ELR (cell line): ENCODE measurements at places on chromosomes 6 and 20.

- peak; percentile 87 for DNase-seq
Observed at GRCh38 chr6:52157301-52157941, 28.8 kb upstream of the IL17A start.

DNA sequence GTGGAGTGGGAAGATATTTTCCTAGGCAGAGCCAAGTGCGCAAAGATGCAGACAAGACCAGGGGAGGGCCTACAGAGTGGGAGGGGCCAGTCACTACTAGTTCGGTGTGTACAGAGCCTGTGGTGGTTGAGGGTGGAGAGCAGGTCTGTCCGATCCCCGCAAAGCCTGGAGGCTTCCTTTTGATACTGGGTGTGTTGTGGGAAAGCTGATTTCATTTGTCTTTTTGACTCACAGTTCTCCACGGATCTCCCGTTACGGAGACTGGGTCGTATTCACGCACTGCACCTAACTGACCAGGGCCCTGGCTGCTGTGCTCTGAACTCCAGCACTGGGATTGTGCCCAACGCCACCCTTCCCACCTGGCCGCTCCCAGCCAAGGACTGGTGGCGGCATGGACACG, 1.4 kb upstream of the TIAM2 start:
- no peak for DNase-seq

DNA sequence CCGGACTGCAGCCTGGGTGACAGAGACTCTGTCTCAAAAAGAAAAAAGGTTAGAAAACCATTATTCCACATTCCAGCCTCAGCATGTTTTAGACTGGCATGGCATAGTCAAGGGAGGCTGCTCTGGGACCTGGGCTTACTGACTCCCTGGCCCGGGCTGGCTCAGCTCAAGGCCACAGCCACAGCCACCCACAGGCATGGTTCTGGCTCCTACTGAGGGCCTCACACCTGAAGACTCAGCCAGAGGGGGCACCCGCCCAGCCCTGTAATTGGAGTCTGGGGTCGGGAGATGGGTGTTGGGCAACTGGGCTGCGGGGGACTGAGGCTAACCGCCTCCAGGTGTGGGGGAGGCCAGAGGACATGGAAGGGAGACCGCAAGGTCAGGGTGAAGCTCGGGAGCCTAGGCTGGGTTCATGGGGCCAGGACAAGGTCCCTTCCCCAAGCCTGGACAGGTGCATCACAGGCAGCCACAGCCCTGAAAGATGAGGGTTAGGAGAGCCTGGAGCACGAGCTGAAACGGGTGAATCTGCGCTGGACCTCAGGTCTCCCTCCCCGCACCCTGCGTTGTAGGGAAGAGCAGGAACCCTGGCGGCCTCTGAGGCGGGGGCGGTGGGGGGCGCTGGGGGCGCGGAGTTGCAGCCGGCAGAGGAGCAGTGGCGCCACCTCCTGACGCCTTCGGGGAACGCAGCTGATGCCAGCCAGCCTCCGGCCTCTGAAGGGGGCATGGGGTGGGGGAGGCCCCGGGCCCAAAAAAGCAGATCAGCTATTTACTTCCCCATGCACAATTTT, 67.7 kb upstream of the SRSF6 start:
- DNase-seq: no peak

DNA sequence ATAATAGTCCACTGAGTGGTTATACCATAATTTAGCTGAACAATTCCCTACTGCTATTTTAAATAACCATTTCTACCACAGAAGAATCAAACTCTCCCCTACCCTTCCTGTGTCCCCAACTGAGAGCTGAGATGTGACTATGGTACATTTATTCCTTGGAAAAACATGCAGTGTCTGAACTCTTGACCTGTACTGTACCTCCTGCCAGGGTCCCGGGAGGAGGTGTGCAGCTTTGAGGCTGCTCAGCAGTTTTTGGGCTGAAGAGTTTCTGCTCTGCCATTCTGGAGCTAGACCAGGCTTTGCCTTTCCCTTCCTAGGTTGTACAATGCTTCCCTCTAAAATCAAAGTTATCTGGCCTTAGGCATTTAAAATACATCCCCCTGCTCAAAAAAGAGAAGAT, 275.1 kb upstream of the SGK1 start:
- DNase-seq: no peak

- DNase-seq: peak; percentile 80
Observed at GRCh38 chr6:108961985-108962384, 113.8 kb downstream of the ARMC2 start.

- DNase-seq: no peak
Observed at GRCh38 chr6:105974986-105975385, 111.2 kb upstream of the PRDM1 start.

DNA sequence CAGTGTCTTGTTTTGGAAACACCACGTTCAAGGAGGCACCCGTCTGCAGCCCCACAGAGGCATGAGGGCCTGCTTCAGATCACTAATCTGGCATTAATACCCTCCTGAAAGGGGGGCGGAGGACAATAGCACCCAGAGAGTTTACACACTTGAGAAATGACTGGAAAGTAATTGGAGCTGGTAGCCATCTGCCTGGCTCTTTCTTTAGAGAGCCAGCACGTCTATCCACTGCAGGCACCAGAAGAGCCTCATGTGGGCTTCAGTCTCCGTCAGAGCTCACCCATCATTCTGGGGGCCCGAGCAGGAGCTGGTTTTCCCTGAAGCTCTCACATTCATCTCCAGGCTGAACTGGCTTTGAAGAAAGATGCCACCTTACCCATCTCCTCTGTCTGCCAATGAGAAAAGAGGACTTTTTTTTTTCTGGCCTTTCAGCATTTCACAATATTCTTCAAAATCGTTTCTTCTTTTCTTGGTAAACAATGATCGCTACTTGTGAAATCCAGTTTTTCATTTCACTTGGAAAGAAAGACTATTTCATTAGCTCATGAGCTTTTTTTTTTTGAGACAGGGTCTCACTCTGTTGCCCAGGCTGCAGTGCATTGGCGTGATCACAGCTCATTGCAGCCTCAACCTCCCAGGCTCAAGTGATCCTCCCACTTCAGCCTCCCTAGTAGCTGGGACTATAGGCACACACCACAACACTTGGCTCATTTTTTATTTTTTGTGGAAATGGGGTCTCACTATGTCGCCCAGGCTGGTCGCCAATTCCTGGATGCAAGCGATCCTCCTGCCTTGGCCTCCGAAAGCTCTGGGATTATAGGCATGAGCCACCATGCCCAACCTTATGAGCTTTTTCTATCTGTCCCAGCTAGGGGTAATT, 124.7 kb upstream of the ZNF217 start:
- no peak for DNase-seq

GRCh38 chr6:109373762-109374161, 8.5 kb downstream of the CD164 start:
- DNase-seq: no peak

GRCh38 chr6:26311385-26312095, 53.5 kb upstream of the BTN3A2 start:
- peak; percentile 84 for DNase-seq

DNA sequence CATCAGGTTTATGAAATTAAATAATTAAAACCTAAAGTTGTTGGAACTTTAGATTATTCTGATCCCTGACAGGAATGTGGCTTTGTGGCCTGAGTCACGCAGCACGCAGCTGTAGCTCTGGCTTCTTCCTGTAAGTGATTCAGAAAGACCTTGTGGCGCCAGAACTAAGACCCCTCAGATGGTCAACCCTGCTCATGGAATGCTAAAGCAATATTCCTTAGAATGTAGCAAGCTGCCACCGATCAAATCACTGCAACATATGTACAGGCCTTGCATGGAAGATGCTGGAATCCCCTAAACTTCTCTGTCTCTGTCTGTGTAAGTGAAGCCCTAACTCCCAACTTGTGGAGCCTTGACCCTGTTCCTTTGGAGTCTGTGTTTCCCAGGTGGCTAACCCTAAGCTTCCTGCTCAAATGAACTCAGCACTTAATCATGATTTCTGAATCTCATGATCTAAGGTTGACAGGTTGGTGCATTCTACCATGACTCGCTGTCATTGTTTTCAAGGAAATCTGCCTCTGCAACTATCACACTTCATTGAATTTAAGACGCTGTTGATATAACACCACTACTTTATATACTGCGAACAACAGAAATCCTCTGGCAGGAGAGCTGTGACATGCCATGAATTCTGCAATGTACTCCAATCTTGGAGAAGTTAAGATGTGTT, 111.2 kb upstream of the CST7 start:
- DNase-seq: peak; percentile 80

GRCh38 chr20:48329676-48330664, 497.8 kb downstream of the PREX1 start:
- DNase-seq: peak; percentile 24

- no peak for DNase-seq
Observed at GRCh38 chr6:96299525-96299924, 222.1 kb upstream of the UFL1 start.

GRCh38 chr6:13604546-13605416, 10.4 kb upstream of the NOL7 start:
- DNase-seq: no peak

DNA sequence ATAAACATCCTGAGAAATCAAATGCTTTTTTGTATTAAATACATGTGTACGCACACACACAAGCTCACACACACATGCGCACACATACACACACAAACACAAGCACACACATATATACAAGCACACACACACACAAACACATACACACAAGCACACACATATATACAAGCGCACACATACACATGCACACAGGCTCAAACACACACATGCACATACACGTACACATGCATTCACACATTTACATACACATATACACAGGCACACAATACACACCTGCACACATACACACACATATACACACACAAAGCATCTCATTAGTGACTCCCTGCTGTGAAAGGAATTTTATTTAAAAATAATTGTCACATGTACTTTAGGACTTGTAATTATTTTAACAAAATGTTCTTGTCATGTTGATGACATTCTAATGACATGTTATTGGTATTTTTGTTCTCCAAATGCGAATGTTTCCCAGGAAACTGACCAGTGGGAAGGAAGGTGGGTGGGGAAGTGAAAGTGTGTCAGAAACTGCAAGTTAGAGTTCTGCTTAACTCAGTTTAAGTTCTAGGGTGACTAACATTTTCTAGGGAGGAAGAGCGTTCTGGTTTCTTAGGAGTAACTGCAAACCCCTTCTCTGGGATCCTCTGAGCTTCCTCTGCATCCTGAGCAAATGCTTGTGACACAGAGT, 113.9 kb upstream of the ZNF217 start:
- peak; percentile 82 for DNase-seq

- DNase-seq: no peak
Observed at GRCh38 chr6:101585501-101585900, 192.0 kb downstream of the GRIK2 start.

DNA sequence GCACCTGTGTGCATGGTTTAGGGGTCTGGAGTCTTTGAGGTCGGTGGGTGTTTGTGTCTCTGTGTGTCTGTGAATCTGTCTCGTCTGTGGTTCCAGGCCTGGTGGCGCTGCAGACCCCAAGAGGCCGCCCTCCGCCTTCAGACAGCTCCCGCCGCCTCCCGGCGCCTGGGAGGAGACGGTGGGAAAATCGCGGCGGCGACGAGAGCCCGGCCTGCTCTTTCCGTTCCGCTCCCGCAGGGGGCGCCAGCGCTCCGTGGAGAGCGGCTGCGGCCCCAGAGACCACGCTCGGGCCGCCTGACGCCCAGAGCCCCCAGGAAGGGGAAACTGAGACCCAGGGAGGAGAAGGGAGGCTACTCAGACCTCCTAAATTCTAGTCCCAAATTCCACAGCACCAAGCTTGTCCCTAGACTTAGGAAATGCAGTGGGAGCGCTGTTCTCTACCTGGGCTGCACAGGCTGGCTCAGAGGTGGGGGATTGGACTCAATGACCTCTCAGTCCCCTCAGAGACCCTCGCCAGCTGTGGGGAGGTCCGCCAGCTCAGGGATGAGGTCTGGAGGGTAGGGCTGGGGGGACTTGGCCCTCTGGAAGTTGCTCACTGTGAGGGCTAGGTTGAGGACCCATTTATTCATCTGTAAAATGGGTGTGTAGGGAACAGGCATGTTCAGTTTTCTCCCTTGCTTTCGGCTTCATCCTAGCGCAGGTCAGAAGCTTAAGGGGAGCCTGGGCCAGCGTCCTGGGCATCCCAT, 36.9 kb upstream of the BLCAP start:
- peak; percentile 62 for DNase-seq

- no peak for DNase-seq
Observed at GRCh38 chr6:11242711-11243110, 10.2 kb upstream of the NEDD9 start.

GRCh38 chr20:1952737-1953530, 40.9 kb downstream of the PDYN start:
- DNase-seq: no peak

GRCh38 chr6:139581485-139581865, 207.0 kb upstream of the CITED2 start:
- DNase-seq: no peak

- no peak for DNase-seq
Observed at GRCh38 chr20:43947316-43947710, 32.7 kb downstream of the TOX2 start.

DNA sequence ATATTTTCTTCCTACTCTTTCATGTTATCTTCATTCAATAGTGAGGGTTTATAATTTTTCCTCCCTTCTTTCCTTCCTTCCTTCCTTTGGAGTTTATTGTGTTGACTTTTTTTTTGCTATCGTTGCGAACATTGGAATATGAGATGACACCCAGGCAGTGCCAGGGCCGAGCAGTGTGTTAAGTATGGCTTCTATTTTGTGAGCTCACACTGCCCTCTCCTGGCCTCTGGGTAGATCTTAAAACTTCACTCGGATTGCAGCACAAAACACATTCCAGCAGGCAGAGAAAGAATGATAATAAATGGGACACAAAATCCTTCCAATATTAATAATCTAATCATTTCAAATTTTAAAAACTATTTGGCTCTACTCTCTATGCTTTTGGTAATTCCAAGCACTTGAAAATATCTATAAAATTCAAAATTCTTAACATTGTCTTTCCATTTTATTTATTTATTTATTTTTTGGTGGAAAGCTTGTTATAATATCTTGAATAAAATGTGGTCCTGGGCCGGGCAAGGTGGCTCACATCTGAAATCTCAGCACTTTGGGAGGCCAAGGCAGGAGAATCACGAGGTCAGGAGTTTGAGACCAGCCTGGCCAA, 147.4 kb upstream of the OLIG3 start:
- DNase-seq: peak; percentile 74

DNA sequence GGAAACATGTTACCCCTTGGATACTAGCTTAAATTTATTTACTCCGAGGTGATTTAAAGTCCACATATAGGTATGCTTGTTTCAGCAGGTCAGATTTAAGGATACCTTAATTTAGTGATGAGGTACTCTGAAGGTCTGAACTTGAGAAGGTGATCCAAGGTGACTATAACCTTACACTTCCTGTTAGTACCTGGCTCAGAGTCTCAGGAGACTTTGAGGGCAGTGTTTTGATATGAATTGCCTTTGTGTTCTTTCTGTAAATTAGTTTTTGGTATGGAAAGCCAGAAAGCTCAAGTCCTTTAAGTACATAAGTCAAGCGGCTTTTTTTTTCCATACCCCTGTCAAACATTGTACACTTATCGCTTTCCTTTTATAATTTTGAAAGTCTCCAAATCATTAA, 489.0 kb downstream of the CDKAL1 start:
- no peak for DNase-seq
